ENCODE measurements at places on chromosomes 12 and 14.

- DNase-seq, result no peak
These were observed 155.2 kb downstream of the SYNE2 start for GRCh38 chr14:64008016-64008415.

- DNase-seq, result peak; percentile 71
These were observed 27.1 kb downstream of the KRT18 start for GRCh38 chr12:52975820-52976573.

GRCh38 chr14:21106498-21107282 is 5.8 kb downstream of the TMEM253 start:
- DNase-seq, result peak; percentile 82

- no peak for DNase-seq
These were observed 159.2 kb downstream of the PAX9 start for GRCh38 chr14:36820901-36821300.

GRCh38 chr12:124002021-124002644 is 29.1 kb downstream of the ZNF664 start:
- no peak for DNase-seq

GRCh38 chr12:81819991-81820633 is 61.0 kb upstream of the PPFIA2 start:
- peak; percentile 63 for DNase-seq

GRCh38 chr14:68477461-68478085 is 315.3 kb downstream of the ZFP36L1 start:
- no peak for DNase-seq

DNA sequence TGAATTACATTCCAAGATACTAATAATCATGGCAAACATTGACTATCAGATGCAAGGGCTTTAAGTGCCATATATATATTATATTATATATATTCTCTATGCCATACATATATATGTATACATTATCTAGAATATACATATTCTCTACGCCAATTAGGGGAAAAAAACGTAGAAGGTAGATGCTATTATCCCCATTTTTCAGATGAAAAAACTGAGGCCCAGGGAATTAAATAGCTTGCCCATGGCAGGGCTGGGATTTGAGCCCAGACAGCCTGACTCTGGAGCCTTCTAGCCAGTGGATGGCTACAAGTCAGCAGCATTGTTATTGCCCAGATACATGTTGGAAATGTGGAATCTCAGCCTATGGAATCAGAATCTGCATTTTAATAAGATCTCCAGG is 116.0 kb upstream of the BTG1 start:
- DNase-seq, result no peak

DNA sequence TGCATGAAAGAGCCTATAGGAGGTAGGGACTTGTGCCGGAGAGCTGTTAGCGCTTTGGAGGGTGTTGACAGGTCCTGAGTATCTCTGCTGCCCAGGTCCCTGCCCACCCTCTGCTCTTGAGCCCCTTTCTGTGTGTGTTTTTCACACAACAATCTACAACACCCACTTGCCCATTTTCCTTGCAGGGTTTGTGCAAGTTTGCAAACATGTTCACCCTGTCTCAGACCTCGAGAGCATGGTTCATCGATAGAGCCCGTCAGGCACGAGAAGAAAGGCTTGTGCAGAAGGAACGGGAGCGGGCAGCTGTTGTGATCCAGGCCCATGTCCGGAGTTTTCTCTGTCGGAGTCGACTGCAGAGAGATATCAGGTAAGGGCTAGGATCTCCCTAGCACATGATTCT is 5.9 kb downstream of the UBE3B start:
- DNase-seq, result no peak

GRCh38 chr12:11228296-11228879 is 41.1 kb downstream of the PRB3 start:
- peak; percentile 50 for DNase-seq

DNA sequence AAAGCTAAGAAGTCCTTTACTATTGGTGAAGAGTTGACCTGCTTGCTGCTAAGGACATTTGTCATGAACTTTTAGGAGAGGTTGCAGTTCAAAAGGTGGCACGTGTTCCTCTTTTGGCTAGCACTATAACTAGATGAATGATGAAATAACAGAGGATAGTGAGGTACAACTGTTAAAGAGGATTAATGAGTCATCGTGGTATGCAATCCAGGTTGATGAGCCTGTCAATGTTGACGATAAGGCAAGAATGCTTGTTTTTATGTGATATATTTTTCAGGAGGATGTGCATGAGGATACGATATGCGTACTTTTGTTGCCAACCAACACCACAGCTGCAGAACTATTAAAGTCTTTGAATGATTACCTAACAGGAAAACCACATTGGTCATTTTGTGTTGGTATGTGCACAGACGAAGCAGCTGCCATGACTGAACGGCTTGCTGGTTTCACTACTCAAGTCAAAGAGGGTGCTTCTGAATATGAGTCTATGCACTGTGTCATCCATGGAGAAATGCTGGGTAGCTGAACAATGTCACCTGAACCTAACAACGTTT is 10.6 kb downstream of the CEP128 start:
- peak; percentile 97 for DNase-seq

GRCh38 chr14:61188978-61189808 is 91.9 kb downstream of the TMEM30B start:
- peak; percentile 51 for DNase-seq

DNA sequence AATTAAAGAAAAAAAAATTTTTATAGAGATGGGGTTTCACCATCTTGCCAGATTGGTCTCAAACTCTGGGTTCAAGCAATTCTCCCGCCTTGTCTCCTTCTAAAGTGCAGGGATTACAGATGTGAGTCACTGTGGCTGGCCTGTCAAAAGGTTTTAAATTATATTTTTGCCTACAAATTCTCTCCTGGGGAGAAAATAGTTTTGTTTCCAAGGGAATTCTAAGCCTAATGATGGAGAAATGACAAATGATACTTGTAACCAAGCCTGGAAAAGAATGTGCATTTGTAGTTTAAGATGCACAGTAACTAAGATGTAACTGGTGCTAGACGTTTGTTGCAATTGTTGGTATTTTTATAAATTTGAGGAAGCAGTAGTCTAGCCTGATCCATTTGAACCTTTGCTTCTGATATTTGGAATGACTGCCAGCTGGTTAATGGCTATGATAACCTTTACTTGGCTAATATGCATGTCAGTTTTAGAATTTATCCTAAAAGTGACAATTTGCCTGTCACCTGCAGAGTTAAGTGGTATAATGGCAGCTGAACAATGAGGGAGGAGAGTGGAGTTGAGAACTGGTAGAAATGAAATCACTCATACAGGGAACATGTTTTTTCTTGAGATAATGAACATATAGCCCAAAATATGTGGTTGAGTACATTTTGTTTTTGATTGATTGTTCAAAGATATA is 148.0 kb downstream of the FUT8 start:
- DNase-seq, result peak; percentile 9

GRCh38 chr12:14111230-14111865 is 129.9 kb upstream of the GRIN2B start:
- peak; percentile 47 for DNase-seq

GRCh38 chr12:3553221-3553620 is 62.2 kb downstream of the PRMT8 start:
- DNase-seq, result no peak

GRCh38 chr12:53221203-53222080 is 10.6 kb downstream of the RARG start:
- DNase-seq, result peak; percentile 68

GRCh38 chr12:71999795-72000194 is 61.1 kb downstream of the TPH2 start:
- peak; percentile 41 for DNase-seq

DNA sequence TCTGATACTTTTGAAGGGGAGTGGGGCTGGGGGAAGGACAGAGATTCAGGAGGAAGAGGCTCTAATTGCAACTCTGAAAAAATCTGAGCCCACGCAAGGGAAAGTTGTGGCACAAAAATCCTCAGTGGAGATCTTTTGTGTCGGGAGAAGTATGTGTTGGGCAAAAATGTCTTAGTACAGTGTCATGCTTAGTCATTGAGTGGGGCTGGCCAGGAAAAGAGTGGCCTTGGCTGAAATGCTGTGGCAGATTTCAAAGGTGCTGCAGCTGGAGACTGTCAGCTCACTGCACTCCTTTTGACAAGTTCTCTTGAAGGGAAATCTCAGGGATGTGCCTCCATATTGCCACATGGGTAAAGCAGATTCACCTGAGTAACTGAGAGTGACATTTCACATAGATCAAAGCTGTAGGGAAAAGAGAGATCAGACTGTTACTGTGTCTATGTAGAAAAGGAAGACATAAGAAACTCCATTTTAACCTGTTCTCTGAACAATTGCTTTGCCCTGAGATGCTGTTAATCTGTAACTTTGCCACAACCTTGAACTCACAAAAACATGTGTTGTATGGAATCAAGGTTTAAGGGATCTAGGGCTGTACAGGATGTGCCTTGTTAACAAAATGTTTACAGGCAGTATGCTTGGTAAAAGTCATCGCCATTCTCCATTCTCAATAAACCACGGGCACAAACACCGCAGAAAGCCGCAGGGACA is 36.0 kb upstream of the GLIPR1 start:
- peak; percentile 73 for DNase-seq

DNA sequence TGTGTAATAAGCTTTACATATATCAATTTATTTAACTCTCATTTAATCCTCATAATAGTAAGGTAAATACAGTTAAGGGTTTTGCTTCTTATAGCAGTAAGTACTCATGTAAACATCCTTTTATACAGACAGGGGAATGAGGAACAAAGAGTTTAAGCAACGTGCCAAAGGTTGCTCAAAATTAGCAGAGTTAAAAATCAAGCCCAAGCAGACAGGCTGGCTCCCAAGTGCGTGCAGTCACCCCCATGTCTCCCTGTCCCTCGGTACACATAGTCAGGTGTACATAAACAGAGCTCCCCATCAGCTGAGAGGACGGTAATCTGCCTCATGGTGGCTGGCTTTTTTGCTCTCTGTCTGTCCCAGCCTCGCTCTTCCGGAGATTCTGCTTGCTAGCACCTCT is 126.4 kb downstream of the DERA start:
- DNase-seq, result no peak

DNA sequence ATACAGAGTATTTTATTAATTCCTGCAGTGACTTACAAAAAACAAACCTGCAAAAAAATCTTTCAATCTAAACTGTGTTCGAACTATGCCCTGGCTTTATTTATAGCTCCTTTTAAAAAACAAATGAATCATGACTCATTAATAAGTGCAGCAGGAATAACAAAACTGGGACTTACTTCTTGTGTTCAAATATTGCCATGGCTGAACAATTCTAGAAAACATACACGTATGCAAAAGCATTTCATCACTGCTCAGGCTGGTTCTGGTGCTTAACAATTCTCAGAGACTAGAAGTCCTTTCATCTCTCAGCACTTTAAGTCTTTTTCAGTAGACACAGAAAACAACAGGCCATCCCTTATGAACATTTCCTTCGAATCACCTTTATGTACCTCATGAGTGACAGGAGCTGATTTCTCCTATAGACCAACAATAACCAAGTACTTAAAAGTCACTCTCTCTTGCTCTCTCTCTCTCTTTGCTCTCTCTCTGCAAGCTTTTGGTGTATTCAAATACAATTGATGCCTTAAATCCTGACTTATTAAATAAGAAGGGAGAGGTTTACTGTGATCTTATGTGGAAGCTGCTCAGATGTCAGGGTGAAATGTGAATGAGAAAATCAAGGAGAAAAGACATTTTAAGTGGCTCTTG is 268.8 kb downstream of the TTC8 start:
- DNase-seq, result no peak

DNA sequence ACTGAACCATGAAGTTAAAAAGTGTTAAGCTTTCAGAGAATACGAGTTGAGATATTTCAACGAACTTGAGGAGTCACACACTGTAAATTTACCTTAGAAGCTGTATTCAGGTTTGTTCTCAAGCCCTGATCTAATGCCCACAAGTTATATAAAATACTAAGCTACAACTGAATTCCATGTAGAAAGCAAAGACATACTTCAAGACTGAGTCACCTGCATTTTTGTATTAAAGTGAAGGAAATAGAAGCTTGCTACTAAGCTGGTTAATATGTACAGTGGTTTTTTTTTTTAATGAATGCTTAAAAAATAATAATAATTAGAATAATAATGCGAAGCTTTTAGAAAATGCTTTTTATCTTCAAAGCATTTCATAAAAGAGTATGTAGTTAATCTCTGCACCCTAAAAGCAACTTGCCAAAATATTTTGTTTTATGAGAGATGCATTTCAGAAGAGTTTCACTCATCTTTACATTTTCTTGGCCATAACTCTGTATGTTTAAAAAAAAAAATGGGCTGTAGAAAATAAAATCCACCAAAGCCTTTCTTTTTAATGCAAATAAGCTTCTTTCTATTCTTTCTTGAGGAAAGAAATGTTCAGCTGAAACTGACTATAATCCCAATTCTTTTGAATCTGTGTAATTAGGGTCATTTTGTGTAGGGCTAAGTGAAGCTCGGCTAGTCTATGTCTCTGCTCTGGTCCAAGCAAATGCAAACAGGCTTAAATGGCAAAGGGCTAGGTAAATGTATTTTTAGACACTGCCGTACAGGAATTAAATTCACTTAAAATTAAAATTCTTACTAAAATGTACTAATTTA is 1047.5 kb upstream of the FLRT2 start:
- DNase-seq, result peak; percentile 78

GRCh38 chr14:50871914-50872732 is at the start of gene ABHD12B:
ABHD12B (plus strand) TSS chr14:50872053; CDS start chr14:50872175, 122 bp downstream.
- DNase-seq, result no peak

- peak; percentile 68 for DNase-seq
These were observed 85.4 kb downstream of the CHGA start for GRCh38 chr14:93008381-93008780.

GRCh38 chr14:91144425-91145145 is 30.7 kb downstream of the DGLUCY start:
- DNase-seq, result peak; percentile 73

GRCh38 chr14:90828642-90829487 is 12.6 kb upstream of the TTC7B start:
- DNase-seq, result no peak

GRCh38 chr12:110073049-110073831 is 24.9 kb upstream of the C12orf76 start:
- no peak for DNase-seq

DNA sequence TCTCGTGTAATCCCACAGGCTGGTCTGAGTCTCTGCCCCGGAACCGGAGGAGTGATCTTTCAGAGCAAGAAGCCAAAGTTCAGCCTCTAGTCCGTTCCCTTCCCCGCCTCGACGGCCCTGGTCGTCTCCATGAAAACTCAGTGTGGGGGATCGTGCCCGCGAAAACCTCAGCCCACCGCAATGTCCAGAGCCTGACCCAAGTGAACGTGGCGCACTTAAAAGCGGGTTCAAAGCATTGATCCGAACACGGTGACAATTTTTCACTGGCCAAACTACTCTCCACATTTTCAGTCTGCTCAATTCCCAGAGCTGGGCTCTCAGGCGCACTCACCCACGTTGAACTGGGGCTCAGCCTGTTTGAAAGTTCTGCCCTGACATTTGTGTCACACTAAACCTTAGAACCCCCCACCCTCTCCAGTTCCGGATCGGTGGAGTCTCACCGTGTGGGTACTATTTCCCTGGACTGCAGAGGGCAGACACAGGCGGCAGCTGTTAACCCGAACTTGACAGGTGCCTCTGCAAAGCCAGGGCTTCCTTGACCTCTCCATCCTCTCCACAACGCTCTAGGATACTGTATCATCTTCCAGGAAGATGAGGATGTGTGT is 886 bp upstream of the PRICKLE1 start:
- peak; percentile 60 for DNase-seq

GRCh38 chr12:22101749-22102243 is 55.8 kb downstream of the CMAS start:
- peak; percentile 85 for DNase-seq

GRCh38 chr12:117903110-117903840 is 65.5 kb downstream of the KSR2 start:
- DNase-seq, result no peak

All from kidney tubule cell (primary cell).